ENCODE measurements at places on chromosomes 16 and 17.

DNA sequence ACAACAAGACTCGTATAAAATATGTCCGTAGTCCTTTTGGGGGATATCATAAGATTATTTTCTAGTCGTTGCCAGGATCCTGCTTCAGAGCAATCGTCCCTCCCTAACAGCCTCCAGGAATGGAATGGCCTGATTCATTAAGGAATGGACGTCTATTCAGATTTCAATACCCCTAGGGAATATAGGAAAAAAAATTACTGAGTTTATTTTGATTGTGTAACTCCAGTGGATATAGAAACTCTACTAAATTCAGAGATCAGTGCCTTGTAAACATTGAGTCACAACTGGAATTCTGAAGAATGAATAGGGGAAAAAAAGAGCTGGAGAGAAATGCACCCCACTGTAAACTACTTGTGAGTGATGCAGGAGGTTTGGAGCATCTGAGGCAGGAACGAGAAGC lies 1171.5 kb upstream of the GOT2 start:
- DNase-seq, result no peak

- DNase-seq, result no peak
Observed at GRCh38 chr16:133716-134115, 4.8 kb downstream of the NPRL3 start.

GRCh38 chr16:48442379-48442778 lies 57.2 kb upstream of the SIAH1 start:
- no peak for DNase-seq

DNA sequence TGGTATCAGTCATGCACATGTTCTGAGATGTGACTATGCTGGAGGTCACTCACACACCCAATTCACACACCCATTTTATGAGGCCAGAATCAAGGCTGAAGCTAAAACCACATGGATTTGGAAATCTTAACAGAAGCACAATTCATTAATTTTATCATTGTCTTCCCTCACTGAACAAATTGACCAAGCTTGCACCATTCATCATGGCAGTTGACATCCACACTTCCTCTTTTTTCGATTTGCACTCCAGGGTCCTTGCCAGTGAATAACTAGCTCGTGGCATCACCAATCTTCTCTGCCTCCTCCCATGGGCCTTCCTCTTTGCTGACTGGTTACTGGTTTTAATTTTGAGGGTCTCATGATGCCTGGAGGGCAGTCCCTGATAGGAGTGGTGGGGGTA lies 123.0 kb upstream of the ASIC2 start:
- DNase-seq, result no peak

DNA sequence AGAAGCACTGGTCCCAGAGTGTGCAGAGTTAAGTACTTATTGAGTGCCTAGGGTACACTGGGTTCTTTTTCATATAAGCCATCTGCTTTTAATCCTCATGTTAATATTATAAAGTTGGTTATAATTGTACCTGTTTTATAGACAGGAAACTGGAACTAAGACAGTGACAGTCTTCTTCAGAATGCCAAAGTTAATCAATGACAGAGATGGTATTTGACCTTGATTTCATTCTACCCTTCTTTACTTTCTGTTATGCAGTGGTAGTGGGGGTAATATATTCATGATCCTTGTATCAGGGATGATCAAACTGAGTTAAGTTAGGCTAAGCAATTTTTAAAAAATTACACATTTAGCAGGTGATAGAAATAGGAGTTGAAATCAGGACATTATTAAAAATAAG lies 108.6 kb upstream of the GOT2 start:
- DNase-seq, result no peak

DNA sequence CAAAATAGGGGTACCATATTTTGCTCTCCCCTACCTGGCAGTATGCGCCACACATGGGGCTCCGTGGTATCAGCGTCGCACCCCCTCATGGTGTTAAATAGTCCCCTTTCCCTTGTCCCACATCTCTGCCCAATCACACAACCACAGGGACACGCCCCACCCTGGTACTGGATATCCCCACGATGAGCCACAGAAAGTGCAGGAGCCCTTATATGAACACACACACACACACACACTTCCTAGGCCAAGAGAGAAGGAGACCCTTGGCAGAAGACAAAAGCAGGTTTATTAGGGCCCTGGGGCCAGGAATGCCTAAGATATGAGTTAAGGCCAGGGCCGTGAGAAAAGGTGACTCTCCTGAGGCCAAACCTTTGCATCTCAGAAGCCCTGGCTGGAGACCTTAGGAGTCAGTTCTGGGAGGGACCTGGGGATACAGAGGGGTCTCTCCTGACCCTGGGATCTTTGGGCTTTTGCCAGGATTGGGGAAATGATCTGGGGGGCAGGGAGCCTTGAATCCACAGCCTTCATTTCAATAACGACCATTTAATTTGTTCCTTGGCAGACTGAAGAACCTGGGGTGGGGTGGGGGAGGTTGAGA lies 11.6 kb downstream of the COPZ2 start:
- DNase-seq, result no peak

- DNase-seq, result no peak
Observed at GRCh38 chr17:1878419-1879121, 48.8 kb downstream of the RPA1 start.

All from stimulated activated CD4-positive, alpha-beta T cell treated with anti-CD3 and anti-CD28 coated beads, Interleukin-12 subunit alpha, Interleukin-12 subunit beta, amount 100 ng/mL, for 24 hours (primary cell).